ENCODE measurements at places on chromosomes 2 and 18.

GRCh38 chr2:235669983-235670962 is 176.4 kb downstream of the AGAP1 start:
- DNase-seq = no peak

GRCh38 chr2:219906114-219907010 is 278.9 kb downstream of the SLC4A3 start:
- DNase-seq = no peak

DNA sequence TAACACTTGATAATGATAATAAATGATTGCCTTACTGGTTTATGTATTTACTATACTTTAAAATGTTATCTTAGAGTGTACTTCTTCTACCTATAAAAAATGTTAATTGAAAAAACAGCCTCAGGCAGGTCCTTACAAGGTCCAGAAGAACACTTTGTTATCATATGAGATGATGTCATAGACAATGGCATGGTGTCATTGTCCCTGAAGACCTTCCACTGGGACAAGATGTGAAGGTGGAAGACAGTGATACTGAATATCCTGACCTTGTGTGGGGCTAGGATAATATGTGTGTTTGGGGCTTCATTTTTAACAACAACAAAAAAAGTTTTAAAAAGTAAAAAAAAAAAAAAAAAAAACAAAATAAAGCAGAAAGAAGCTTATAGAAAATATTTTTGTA is 342.2 kb upstream of the KYNU start:
- DNase-seq = no peak

DNA sequence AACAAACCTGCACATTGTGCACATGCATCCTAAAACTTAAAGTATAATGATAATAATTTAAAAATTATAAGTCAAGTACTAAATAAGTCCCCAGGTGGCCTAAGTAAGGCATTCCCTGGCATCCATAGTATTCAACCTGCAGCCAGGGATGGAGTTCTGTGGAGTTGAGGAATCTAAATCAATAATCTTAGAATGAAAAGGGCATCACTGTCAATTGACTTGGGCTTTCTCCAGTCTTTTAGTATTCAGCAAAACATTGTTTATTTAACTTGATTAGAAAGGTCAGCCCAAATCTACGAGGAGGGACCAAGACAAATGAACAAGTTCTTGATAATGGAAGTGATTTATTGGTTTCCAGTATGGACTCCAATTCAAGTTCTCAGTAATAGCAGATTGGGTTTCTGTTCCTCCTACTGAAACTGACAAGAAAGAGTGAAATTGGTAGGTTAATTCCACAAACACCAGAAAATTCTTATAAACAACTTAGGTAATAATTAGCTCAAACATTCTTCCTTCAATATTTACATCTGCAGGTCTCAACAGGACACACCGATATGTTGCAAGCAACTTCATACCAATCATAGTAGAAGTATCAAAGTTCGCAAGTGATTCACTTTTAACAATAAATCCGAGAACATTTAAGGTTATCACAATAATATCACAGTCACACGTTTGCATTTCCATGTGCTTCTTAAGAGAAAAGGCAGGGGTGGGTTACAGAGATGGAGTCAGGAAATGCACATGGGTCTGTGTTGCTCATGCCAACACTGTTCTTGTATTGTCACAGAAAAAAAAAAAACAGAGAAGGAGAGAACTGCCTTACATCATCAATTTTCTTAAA is 51.7 kb upstream of the EHBP1 start:
- no peak for DNase-seq

- DNase-seq = no peak
These were observed 22.4 kb downstream of the TMEM200C start for GRCh38 chr18:5872886-5873285.

DNA sequence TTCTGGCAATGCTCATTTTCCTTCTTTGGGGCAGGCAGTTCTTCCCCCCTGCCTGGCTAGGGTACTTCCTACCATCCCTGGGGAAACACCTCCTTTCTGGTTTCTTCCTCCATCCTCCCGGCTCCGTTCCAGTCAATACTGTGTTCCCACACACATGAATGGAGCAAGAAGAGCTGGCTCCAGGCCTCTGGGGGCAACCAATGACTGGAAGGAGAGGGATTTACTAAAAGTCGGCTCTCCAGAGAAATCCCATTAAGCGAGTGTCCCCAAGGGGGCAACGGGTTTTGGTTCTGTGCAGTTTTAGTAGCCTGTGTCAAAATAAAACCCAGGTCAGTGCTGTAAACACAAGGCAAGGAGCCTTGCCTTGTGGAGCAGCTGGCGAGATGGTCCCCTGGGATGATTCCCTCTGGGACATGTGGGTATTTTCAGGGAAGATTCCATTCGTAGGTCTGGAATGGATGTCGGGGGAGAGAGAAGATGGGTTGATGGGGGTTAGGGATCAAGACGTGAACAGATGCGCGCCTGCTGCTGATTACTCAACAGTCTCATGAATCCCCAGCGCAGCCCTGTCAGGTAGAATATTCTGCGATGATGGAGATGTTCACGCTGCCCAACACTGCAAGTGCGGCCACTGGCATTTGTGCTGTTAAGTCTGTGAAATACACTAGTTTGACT is 32.0 kb downstream of the EMILIN2 start:
- DNase-seq = no peak

DNA sequence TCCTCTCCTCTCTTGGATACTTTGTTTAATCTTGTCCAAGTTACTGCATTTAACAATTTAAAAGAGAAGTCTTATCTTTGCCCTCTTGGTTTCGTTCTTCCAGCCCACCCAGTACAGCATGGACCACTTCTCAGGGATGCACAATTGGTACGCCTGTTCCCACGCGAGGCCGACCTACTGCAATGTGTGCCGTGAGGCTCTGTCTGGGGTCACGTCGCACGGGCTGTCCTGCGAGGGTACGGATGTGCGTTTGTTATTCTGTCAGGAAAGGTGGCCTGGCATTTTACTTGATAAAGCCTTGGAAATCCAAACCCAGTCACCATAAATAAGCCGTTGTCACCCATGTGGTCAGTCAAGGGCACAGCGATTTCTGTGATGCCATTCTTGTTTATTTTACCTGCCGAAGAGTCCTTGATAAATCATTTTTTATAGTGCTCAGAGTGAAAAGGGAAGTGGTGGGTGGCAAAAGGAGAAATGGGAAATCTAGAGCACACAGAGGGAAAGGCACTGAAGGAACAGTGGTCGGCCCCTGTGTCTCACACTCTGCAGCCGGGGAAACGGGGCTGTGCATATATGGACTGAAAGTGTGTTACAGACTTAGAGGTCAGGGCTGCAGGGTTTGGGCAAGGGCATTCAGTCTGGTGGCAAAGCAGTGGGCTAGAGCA is 80.5 kb downstream of the DGKD start:
- no peak for DNase-seq

DNA sequence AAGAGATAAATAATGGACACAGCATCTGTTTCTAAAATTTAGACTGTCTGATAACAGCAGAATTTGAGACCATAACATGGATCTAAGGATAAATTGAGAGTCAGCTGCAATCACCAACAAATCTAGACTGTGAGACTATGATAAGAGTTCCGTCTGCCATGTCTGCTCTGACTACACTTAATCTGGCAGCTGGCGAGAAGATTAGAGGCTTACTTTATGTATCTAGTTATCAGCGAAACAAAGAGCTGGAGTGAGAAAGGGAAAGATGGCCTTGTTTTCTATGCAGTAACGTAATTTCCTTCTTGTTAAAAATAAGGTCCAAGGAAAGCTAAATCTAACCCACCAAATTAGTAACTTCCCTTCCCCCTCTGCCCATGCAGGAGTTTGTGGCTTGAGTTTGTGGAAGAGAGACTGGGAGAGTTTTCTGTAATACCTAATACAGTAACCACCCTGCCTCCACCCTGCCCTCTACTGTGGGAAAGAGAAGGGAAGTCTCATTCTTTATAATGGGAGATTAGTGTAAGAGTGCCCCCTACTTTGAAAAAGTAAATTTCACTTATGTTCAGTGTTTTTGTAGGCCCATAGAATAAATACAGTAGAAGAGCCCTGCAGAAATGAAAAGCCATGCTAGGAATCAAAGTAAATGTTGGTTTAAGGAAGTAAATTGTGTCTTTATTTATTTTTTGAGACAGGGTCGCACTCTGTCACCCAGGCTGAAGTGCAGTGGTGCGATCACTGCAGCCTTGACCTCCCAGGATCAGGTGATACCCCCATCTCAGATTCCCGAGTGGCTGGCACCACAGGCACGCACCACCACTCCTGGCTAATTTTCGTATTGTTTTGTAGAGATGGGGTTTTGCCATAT is 27.5 kb downstream of the EML4 start:
- DNase-seq = peak; percentile 37

- DNase-seq = no peak
These were observed 109.3 kb upstream of the MYCN start for GRCh38 chr2:15830937-15831549.

DNA sequence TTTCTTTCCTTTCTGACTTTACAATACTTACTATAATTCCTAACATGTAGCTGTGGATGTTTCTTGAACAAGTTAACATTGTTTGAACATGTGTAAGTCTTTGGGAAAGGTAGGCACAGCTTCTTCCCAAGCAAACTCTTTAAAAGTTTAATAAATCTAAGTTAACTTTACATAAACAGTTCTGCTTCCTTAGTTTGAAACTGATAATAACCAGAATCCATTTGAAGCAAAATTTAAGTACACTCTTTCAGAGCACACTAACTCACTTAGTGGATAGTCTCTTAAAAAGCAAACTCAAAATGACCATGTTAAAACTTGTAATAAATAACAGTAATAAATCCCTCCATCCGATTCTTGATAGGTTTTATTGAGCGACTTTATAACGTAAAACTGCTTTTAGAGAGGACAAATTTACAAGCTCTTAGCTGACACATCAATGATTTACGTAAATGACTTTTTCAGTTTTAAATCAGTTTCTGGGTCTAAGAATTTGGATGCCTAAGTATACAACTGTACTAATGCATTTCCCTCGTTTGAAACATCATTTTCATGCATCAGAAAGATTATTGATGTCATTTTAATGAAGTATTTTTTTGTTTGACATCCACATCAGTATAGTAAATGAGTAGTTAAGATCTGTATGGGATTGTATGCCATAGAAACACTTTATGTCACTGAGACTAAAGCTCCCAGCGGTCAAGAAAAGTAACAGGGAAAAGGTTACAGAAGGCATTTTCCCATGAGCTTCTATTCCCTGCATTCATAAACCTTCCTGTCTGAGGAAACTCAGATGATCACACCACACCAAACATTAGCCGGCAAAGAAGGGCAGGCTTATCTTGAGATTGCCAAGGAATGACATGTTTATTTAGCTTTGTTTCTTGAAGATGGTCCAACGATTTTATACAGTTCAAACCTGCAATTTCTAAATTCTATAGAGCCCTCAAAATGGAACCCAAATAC is 67.5 kb downstream of the PDE1A start:
- no peak for DNase-seq

DNA sequence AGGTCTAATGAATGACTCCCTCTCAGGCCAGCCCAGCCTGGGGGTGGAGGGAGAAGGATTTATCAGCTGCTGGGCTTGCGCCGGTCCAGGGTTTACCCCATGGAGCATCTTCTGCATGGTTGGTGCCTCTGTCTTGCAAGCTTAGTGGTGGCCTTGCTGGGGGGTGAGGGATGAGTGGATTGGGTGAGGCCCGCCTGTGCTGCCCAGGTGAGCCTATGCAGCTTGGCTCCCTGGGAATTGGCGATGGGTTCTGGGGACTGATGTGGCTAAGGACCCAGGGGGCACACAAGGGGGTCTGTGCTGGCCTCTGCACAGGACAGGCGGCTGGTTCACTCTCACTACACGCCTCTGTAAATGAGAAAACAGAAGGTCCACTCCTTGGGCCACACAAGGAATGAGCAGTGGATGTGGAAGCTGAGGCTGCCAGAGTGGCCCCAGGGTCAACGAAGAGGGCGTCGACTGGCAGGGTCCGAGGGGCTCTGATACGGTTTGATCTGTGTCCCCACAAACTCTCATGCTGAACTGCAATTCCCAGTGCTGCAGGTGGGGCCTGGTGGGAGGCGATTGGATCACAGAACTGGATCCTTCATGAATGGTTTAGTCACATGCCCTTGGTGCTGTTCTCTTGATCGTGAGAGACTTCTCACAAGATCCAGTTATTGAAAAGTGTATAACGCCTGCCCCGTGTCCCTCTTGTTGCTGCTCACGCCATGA is 151.6 kb upstream of the HDAC4 start:
- no peak for DNase-seq

DNA sequence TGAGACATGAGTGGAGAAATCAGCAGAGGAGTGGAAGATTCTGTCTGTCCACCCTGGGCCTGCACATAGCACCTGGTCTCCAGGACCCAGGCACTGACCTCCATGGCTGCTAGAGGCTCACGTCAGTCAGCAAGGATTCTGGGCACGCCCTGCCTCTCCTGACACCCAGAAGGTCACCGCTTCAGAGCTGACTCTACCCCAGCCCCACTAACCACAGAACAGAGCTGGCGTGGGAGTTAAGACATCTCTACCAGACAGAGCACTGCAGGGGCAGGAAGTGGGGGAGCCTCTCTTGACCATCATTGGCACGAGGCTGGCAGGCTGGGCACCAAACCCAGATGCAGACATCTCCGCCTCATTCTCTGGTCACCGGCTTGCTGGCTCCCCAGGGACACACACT is 3.0 kb downstream of the ADCY3 start:
- DNase-seq = no peak

GRCh38 chr18:75264926-75265597 is 54.5 kb downstream of the TSHZ1 start:
- no peak for DNase-seq

DNA sequence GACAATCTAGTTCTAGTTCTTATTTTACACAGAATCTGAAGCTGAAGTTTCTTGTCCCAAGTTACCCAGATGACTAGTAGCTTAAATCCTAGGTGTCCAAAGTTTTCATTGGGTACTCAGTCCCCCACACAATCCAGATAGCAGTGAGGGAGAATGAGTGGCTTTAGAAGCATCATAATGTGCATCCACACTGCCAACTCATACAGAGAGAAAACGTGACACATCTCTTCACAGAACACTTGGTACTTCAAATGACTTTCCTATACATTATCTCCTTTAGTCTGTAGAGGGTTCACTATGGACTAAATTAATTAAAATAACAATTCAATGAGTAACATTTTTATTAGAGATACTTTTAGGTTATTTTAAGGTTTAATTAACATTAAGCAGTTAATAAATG is 45.2 kb downstream of the STRADB start:
- DNase-seq = no peak

DNA sequence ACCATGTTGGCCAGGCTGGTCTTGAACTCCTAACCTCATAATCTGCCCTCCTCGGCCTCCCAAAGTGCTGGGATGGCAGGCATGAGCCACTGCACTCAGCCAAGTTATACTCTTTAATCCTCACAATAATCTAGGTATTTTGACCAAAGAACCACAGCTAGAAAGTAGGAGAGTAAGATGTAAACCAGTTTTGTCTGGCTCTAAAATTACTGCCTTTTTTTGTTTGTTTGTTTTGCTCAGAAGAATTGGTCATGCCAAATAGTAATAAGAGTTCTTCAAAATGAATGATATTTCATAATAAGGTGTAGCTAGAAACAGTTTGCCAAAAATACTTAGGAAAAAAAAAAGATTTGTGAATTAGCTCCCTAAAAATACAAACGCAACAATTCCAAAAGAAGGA is 36.7 kb downstream of the SCN2A start:
- no peak for DNase-seq

Measured in activated gamma-delta T cell treated with Interleukin-2 at 50 U/mL for 16 hours (primary cell).